Right hindlimb (tissue), 1 donor: ENCODE measurements at places on chromosomes 3 and 15.

DNA sequence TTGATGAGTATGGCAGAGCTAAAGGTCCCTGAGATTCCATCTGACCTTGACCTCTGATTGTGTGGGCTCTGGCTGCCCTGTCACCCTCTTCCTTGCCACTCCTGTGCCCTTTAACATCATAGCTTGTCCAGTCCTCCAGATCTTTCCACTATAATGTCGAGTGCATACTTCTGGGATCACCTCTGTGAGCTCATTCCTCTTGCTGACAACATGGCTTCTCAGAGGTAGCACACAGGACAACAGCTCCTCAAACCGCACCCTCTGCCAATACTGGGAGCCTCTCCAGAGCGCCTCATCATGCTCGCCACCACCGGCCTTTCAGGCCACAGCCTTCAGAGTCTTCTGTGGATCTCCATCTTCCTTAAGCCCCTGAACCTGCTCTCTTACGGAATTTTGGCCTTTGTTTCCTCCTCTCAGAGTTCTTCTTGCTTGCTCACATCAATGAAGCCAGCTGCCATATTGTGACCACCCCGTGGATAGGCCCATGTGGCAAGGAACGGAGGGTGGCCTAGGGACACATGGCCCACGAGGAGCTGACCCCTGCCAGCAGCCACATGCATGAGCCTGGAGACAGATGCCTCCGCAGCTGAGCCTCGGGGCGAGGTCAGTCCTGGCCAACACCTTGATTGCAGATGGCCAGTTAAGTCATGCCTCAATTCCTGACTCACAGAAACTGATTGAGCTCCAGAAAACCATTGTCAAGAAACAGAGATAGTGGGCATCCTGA, 31.1 kb downstream of the PLA2G4D start:
- DNase-seq: no peak

DNA sequence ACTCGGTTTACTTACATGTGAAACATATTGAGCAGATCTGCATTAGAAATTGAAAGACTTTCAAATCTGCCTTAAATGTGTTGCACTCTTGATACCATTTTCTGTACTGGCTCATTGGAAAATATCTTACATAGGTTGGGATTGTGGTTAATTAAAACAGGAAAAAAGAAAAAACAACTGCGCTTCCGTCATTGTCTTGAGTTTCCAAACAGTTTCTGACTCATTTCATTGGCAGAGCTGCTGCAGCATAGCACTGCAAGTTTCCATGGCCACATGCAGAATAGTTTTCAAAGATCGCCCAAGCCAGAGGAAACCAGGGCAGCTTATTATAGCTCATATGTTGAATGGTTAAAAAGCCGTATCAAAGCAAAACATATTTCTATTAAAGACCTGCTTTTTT, 446.6 kb upstream of the BCHE start:
- peak; percentile 42 for DNase-seq

GRCh38 chr3:31170932-31171670, 276.6 kb upstream of the GADL1 start:
- no peak for DNase-seq

DNA sequence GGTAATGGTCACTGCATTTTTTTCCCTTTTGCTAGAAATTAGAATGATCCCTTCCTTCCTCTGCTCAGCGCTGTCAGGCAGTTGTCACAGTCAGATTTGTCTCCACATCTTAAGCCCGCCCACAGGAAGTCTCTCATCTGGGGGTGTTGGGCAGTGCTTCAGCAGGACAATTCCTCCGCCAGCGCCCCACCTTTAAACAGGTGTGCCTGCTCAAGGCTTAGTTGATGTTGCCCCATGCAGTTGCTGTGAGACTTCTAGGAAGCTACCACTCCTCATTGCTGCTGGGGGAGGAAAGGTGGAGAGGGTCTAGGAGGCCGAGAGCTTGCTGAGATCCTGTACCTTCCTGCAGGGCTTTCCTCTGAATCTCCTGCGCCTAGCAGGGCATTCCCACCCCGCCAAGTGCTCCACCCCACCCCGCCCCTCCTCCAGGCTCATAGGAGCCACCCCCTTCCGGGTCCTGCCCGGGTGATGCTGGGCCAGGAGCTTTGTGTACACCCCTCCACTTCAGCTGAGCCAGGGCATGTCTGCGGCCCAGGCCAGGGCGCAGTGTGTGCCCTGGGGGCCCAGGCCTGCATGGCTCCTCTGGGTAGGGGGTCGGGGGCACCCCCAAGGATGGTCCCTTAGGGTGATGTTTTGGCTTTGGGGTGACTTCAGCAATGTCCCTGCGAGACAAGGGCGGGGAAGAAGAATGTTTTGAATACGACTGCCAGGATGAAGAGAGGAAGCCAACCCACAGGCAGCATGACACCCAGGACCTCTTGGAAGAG, 68.7 kb downstream of the TRAK1 start:
- DNase-seq: no peak

DNA sequence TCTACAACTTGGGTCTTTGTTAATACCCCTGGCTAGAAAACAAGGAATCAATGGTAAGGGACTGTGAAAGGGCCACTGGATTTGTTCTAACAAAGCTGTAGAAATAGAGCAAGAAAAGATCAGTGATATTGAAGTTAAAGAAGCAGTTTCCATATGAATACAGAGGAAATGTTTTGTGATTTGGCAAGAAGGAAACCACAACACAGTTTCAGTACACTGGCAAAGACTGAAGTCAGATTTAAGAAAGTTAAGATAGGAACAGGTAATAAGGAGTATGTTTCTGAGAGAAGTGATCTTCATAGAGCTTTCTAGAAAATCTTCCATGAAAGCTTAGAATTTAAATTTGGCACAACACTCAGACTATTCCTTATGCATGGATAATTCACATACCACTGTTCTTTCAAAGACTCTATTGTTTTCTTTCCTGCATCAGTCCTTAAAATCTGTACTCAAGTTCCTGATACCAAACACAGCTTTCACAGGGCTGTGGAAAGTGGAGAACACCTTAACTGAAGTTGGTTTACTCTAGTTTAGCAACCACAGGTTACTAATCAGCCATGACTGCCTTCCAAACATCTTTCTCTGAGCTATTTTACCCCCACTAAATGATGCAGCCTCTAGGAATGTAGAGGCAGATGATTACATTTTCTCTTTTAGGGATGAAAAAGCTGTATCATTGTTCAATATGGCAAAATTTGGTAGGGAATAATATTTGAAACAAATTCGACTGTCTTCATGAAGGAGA, 32.4 kb upstream of the ALCAM start:
- DNase-seq: no peak

DNA sequence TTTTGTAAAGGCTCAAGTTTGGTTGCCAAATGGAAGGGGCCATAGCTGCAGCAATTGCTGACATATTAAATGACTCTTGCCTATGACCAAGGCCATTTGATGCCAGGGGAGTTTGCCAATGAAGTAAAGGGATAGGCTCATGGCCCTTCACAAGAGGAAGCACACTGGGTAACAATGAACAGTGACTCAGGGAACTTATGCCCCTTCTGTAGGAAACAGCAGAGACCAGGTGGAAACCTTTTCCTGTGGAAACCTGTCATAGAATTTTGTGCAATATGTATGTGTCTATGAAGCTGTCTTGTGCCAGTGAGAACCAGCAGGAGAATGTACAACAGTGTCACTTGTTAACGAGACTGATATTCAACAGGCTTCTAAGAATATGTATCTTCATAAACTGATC, 25.4 kb upstream of the AVEN start:
- no peak for DNase-seq

GRCh38 chr3:49634736-49635135, 39.4 kb upstream of the APEH start:
- no peak for DNase-seq

GRCh38 chr3:149781741-149782140, 10.6 kb downstream of the ANKUB1 start:
- DNase-seq: no peak

DNA sequence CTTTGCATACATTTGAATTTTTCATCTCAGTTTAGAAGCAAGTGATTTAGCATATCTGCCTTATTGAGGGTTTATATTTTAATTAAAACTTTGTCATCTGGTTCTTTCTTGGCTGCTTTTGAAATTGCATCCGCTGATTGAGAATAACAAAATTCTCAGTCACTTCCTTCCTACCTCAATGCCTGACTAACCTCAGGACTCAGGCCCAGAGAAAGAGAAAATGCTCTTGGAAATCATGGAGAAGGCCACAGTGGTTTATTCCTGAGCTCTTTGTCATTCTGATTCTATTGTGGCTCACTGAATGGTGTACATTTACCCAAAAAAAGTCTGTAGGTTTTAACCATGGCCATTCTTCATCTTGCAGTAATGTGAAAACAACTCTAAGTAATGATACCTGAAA, 533.9 kb downstream of the TBL1XR1 start:
- no peak for DNase-seq

GRCh38 chr3:169955406-169955805, 11.2 kb upstream of the SEC62 start:
- no peak for DNase-seq

DNA sequence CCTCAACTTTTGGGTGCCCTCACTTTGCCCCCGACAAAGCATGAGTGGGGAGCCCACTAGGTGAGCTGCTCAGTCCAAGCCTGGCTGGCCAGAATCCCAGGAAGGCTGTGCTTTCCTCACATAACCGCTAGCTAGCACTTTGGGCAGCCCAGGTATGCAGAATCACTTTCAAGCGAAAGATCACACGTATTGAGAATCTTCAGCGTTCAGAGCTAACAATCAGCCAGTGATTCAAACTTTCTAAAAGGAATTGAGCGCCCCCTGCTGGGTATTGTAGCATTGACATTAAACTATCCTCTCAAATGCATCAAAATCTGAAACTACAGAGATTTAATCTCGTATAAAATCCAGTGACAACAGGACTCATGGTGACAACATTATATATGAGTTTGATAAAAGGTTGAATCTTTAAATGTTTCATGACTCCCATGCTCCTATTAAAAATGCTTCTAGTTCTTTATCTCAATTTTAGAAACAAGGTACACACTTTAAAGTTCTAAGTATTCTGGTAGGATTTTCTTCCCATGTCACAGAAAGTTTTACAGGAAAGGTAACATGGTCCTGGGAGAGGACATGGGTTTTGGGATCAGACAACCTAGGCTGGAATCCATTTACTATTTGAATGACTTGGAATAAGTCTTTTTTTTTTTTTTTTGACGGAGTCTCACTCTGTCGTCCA, 11.8 kb downstream of the ANAPC13 start:
- peak; percentile 79 for DNase-seq

- no peak for DNase-seq
These were observed 39.3 kb downstream of the FGF7 start for GRCh38 chr15:49462232-49462844.

- DNase-seq: no peak
These were observed 13.5 kb downstream of the CCPG1 start for GRCh38 chr15:55394694-55395093.

DNA sequence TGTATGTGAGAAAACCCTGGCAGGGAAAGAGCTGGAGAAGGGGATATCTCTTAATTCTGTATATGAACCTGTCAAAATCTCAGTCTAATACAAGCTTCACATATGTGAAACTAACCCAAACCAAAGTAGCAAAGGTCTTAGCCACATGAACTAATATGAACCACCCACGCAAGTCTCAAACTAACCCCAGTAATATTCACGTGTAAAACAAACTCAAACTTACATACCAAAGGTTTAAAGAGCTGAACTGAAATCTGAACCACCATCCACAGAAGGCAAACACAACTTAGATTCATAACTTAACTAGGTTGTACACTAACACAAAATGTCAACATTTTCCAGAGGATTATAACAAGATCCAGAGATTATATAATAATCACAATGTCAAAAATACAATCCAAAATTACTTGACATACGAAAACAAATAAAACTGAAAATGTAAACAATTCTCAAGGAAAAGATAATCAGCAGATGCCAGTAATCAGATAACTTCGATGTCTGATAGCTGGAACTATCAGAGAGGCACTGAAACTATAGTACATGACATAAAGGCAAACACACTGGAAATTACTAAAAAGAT, 64.1 kb downstream of the VPS13C start:
- no peak for DNase-seq

DNA sequence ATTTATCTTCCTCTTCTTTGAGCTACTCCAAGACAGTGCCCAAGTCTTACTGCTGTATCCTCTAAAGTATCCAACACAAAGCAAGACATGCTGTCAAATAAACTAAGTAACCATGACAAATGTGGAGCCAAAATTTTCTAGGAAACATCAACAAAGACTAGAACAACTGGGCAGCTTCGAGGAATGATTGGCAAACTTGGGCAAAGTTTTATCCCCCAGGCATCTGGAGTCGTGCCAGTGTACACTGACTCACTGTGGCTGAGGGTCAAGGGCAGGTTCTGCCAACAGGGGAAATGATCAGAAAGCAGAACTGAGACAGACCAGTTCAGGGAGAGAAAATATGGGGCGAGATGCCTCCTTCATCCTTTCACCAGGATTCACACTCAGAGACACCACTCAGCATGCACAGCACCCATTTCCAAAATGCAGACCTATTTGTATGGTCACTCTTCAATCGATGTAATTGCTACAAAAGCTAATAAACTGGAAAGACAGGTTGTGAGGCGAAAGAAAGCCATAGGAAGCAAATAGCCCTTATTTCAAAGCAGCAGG, 65.8 kb downstream of the MB21D2 start:
- DNase-seq: peak; percentile 54

DNA sequence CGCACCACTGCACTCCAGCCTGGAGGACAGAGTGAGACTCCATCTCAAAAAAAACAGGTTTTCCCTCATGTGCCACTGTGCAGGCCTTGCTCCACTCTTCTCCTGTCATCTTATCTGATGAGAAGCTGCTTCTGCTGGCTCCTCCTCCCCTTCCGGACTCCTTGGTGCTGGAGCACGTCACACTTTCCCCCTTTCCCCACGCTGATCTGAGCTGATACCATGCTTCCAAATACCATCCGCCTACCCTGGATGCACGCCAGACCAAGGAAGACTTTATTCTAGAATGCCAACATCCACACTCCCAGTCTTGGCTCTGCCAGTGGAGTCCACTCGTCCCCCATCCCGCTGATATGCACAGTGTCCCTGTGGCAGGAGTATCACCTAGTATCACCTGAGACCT, 31.3 kb downstream of the HOMER2 start:
- DNase-seq: no peak

GRCh38 chr15:60382773-60383674, 14.8 kb downstream of the ANXA2 start:
- no peak for DNase-seq

- DNase-seq: no peak
These were observed 250.8 kb downstream of the XXYLT1 start for GRCh38 chr3:195020185-195020584.
